Mesangial cell (primary cell): ENCODE measurements at places on chromosomes 7 and 10. TPM values are rescaled to one million over a fixed set of nuclear protein-coding genes. Genes with fewer than 3 reads are reported as not detected.

The SEMA3C gene
- 72.4 and 161 TPM in 2 replicates for total RNA-seq

The CALHM3 gene
- total RNA-seq = not detected in 2 replicates

The CTAGE4 gene
- 0.65 and 1.6 TPM in 2 replicates for total RNA-seq

The LRRC17 gene
- 23.5 and 71.7 TPM in 2 replicates for total RNA-seq

The RSPH10B2 gene
- total RNA-seq = not detected in 2 replicates

The IKZF1 gene
- under 0.01 TPM in 1 of 2 replicates, not detected in the other for total RNA-seq

The EEPD1 gene
- 6.8 and 12.5 TPM in 2 replicates for total RNA-seq

The HTR5A gene
- total RNA-seq = not detected in 2 replicates

The SPDYE2 gene
- total RNA-seq = not detected in 2 replicates

The MAT1A gene
- not detected in 2 replicates for total RNA-seq

The OIT3 gene
- not detected in 2 replicates for total RNA-seq

The GRID1 gene
- total RNA-seq = 0.13 TPM in 1 of 2 replicates, not detected in the other

The CRTAC1 gene
- 0.65 and 1.4 TPM in 2 replicates for total RNA-seq

The ZNF239 gene
- 3.2 and 3.7 TPM in 2 replicates for total RNA-seq

The CTTNBP2 gene
- 6.2 and 34.9 TPM in 2 replicates for total RNA-seq

The HIBADH gene
- total RNA-seq = 39.3 and 48.9 TPM in 2 replicates

The CLDN4 gene
- total RNA-seq = 93.7 and 98.1 TPM in 2 replicates

The SLC29A3 gene
- 1.6 and 4.8 TPM in 2 replicates for total RNA-seq
